ENCODE measurements at places on chromosomes 12 and 14. TPM values are rescaled to one million over a fixed set of nuclear protein-coding genes. Genes with fewer than 3 reads are reported as not detected.

Gene KLRG1
- total RNA-seq, result 4.3 TPM

Gene SDR9C7
- not detected for total RNA-seq

Gene MIA2
- 10.7 TPM for total RNA-seq

Gene SLC6A15
- 7.2 TPM for total RNA-seq

Gene SYNE3
- total RNA-seq, result 4.6 TPM

Gene CMA1
- not detected for total RNA-seq

Gene RNASE7
- not detected for total RNA-seq

Gene MYBPC1
- not detected for total RNA-seq

Gene SRRM4
- total RNA-seq, result not detected

Gene SERPINA3
- total RNA-seq, result 1.2 TPM

Gene HOXC12
- not detected for total RNA-seq

Measured in myometrial cell (primary cell).